CD4-positive, alpha-beta T cell treated with Interleukin-12 subunit alpha and Interleukin-12 subunit beta, for 1 hour (primary cell): ENCODE measurements at places on chromosomes 2 and 18.

DNA sequence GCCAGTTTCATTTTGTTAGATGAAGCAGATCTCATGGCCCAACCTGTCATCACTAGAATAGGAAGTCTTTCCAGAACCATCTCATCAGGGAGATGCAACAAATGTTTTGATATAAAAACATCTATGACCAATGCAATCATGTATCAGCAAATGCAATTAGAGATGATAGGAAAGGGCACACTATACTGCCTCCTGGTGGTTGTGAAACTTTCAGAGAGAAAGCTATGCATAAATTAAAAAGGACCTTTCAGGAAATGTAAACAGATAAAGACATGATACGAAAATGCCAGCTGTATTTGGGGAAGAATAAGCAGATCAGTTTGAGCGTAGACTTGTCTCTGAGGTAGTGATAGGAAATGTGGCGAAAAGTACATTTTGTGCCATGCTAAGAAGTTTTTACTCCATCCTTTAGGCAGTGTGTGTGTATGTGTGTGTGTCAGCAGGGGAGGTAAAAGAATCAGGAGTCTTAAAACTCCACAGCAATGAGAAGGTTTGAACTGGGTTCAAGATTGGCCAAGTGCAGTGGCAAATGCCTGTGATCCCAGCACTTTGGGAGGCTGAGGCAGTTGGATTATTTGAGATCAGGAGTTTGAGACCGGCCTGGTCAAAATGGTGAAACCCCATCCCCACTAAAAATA is 479.3 kb downstream of the CPS1 start:
- no peak for DNase-seq

GRCh38 chr18:34862561-34862960 is 152.5 kb downstream of the DTNA start:
- DNase-seq, result no peak

GRCh38 chr2:43347746-43348145 is 121.3 kb upstream of the ZFP36L2 start:
- no peak for DNase-seq

- no peak for DNase-seq
Measured at GRCh38 chr2:42918671-42919318, 126.4 kb upstream of the HAAO start.

DNA sequence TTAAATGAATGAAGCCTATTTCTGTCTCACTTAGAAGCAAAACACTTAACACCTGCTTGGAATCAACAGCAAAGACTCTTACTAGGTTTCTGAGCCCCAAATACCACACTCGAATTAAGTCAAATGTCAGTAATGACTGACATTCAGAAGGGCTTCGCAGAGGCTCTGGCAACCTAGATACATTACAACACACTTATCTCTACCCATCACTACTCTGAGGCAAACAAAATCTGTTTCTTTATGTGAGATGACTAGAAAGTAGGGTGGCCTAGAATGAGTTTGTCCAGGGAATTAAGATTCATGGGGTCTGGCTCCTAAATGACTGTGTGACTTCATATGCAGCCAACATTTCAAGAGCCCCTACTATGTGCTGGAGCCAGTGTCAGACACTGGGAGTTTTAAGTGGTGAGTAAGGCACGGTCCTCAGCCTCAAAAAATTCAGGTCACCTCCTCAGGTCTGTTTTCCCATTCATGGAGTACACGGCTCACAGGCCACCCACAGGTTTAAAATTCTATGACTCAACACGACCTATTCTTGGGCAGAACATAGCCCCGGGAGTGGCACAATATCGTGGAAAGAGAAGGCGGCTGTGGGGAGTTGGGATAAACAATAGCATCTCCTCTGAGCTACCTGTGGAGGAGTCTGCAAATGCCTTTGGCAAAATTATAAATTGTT is 150.3 kb upstream of the ZFP36L2 start:
- DNase-seq, result no peak

GRCh38 chr2:64331114-64331645 is 122.8 kb upstream of the LGALSL start:
- no peak for DNase-seq

DNA sequence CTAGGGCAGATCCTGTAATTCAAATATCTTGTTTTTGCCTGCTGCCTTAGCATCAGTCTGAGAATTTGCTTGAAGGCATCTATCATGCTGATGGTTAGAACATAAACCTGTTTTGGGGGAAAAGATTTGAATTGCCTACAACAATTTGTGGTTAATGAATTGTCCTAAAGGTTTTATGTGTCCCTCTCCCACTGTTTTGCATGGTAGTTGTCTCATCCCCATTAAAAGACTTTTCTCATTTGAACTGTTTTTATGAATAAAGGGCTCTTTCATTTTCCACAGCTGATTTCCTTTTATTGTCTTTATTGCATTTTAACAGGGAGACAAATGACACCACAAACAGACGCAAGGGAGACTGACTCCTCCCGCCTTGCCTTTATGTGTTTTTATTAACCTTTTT is 275.6 kb downstream of the PIK3C3 start:
- DNase-seq, result no peak

GRCh38 chr18:48440924-48441323 is 31.7 kb upstream of the ZBTB7C start:
- no peak for DNase-seq

GRCh38 chr18:60329131-60329530 is 43.4 kb downstream of the MC4R start:
- DNase-seq, result no peak

DNA sequence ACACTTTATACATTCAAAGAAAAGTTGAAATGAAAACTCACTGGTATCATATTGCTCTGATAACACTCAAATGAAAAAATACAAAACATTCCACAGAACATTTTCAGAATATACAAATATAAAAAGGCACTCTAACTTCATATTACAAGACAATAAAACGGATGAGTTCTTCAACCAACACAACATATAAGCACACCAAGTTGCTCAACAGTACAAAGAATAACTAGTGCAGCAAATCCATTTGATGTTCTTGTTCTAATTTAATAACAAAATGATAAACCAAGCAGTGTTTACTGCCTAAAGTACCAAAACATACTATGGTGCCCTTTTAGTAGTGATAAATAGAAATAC is 60.8 kb upstream of the PGAP1 start:
- no peak for DNase-seq
